ENCODE measurements at places on chromosomes 7 and 10.

DNA sequence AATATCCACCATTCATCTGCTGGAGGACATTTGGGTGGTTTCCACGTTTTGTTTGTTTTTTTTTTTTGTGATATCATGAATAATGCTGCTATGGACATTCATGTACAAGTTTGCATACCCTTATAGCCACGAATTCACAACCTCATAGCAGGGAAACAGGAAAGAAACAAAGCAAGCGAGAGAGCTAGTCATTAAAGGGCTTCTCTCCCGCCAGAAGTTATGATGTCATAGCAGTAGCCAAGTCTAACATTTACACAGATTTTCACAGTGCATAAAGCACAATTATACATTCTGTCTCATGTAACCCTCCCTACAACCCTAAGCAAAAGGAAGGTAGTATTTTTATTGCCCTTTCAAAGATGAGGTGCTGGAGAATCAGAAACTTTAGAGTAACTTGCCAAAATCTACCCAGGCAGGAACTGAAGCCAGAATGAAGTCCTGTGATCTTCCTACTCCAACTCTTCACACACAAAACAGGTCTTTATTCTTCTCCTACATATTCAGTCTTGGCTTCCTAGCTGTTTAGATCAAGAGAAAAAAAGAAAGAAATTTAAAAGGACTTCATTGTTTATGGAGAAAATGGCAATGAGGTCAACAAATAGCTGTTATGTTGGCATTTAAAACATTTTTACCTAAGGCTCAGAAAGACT lies 33.9 kb upstream of the GPAM start:
- no peak for DNase-seq

- no peak for DNase-seq
Measured at GRCh38 chr7:67661-68395, 124.5 kb upstream of the FAM20C start.

- no peak for DNase-seq
Measured at GRCh38 chr10:82529062-82529461, 654.1 kb downstream of the NRG3 start.

DNA sequence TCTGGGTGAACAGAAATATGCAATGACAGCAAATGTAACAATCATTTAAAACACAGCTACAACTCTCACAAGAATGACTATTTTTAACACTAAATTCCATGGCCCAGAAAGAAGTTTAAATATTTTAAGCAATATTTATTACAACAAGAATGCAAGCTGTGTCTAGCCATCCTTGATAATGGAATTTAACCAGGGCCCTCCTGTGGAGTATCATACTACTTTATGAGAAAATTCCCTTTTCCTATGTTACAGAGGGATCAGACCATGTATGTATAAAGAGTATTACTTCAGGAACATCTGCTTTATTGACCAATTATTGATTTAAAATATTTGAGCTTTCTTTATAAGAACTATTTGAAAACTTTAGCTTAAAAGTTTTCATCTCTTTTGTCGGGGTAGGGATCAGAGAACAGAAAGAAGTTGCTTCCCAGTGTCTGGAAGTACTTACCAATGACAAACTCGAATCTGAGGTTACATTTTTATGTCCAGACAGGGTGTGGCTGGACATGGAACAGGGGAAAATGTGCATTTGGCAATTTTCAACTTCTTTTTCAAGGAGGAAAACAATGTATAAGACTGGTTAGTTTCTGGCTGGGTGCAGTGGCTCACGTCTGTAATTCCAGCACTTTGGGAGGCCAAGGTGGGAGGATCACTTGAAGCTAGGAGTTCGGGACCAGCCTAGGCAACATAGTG lies 48.3 kb upstream of the NRBF2 start:
- DNase-seq, result no peak

DNA sequence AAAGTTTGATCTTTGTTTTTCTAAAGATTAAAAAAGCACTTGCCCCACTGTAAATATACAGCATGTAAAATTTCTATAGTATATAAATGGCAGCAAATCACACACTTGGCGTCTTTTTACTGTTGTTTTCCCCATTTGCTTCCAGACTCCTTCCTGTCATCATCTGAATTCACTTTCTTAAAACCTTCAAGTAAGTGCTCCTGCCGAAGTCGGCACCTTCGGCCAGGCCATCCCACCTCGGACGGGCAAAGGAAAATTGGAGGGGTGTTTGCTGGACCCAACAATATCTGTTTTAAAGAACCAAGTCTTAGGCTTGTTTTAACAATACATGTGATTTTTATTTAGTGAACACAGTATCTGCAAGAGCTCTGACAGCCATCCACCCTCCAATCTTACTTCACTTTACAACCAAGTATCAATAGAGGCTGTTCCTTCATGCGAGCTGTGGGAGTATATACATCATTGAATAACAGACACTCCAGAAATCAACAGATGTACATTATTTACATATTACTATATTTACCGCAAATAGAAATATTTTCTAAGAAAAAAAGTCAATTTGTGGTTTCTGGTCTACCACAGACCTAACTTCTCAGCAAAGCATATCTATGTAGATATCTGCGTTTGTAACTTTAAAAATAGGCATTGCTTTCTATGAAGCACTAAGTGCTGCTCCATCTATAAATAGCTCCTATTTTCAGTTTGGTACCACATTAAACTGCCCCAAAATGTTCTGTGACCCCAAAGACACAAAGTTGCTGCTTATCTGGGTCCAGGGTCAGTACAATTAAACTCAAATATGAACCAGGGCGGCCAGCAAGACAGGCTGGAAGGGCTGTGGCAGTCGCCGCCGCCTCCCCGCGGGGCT lies 110.7 kb downstream of the CYTH3 start:
- no peak for DNase-seq

DNA sequence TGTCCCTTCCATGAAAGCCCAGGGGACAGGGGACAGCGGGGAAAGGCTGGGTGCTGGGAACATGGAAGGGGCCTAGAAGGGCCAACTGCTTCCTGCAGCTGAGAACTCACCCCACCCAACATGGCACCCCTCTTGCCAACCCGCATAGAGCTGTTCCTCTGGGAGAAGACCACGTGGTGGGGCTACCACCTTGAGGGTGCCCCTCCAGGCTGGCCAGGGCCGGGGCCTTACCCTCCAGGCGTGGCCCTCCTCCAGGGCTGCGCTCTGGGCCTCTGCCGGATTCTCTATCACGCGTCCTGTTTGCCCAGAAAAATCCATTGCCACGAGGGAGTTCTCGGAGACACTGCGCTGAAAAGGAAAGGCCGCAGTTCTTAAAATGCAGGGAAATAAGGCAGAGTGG lies 39.9 kb upstream of the DDC start:
- no peak for DNase-seq

DNA sequence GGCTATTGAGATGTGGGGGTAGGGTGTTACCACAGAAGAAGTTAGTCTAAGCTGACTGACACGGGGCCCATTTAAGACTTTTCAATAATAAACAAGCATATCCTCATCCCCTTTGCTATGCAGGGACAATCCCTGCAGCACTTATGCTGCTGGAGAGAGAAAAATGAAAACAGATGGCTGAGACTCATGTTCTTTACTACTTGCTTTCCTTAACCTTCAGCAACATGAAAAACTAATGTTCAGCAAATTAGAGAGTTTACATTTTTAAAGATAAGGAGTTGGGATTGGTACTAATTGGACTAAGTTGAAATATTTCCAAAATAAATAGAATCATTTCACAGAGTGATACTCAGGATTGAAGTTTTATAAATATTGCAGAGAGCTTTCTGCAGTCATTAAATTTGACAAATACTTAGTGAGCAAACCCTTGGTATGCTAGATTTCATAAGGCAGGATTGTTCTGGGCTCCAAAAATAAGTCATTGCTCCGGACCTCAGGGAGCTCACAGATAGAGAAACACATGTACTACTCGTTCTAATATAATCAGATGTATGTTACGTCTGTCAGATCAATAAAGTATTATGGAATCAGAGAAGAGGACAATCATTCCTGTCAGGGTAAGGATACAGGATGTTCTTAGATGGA lies 147.1 kb upstream of the LRRN3 start:
- DNase-seq, result no peak

- DNase-seq, result no peak
Measured at GRCh38 chr10:89615112-89615511, 29.9 kb downstream of the PANK1 start.

DNA sequence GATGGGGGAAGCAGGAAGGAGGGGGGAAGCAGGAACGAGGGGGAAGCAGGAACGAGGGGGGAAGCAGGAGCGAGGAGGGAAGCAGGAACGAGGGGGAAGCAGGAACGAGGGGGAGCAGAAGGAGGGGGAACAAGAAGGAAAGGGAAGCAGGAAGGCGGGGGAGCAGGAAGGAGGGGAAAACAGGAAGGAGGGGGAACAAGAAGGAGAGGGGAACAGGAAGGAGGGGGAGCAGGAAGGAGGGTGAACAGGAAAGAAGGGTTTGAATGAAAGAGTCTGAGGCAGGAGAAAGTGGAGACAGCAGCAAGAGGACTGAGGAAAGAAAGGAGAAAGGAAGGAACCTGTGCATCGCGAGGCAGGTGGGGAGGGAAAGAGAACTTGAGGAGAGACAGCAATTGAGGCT lies 256.6 kb downstream of the PTEN start:
- DNase-seq, result no peak

GRCh38 chr10:8981277-8981676 lies 926.8 kb downstream of the GATA3 start:
- DNase-seq, result no peak

DNA sequence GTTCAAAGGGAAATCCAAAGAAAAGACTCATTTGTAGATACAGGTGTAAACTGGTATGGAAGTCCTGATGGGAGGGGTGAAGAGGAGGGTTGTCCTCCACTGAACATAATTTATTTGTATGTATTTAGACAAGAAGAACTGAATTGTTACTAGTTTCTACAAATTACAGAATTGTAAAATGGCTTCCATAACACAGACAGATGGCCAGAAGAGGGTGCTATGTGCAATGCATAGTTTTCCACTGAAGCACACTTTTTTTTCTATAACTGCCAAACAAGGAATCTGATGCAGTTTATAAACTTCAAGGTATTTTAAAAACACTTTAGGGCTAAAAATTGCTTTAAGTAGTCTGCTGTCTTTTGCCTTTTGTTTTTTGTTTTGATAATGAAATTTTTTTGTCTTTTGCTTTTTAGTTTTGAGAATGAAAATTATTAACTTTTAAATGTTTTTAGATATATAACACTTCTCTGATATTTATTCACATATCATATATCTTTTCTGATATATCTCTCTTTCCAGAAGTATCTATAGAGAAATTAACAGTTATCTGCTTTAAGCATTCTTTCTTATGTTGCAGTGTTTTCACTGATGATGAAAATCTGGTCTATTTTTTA lies 58.5 kb downstream of the PHYHIPL start:
- no peak for DNase-seq

- no peak for DNase-seq
Measured at GRCh38 chr7:38222481-38223096, 44.5 kb downstream of the STARD3NL start.

GRCh38 chr10:6231146-6231545 lies 28.4 kb downstream of the PFKFB3 start:
- DNase-seq, result no peak

- no peak for DNase-seq
Measured at GRCh38 chr10:3778692-3779157, 6.3 kb downstream of the KLF6 start.

GRCh38 chr10:1978584-1978983 lies 241.3 kb upstream of the ADARB2 start:
- no peak for DNase-seq

DNA sequence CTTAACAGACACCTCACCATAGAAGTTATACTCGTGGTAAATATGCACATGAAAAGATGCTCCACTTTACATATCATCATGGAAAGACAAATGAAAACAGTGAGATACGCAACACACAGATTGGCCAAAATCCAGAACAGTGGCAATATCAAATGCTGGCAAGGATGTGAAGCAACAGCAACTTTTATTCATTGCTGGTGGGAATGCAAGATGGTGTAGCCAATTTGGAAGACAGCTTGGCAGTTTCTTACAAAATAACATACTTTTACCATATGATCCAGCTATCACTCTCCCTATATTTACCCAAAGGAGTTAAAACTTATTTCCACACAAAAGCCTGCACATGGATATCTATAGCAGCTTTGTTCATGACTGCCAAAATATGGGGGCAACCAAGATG lies 46.4 kb downstream of the SGCE start:
- DNase-seq, result no peak

- no peak for DNase-seq
Measured at GRCh38 chr10:1367938-1368841, 312.0 kb downstream of the WDR37 start.

DNA sequence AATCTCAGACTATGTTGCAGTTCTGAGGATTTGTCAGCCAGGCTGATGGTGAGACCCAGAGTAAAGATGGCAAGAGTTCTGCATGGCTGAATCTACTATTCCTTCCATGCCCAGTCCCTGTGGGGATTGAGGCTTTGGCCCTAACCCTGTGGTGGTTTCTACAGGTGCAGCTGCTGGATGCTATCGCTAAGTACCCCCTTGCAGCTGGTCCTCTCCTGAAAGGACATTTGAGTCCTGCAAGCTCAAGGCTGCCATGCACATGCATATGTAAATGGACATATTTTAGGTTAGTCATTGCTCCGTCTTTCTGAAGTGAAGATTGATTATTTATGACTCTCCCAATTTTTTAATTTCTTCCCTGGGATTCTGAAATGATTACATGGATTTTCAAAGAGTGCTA lies 1122.2 kb upstream of the CELF2 start:
- DNase-seq, result no peak

GRCh38 chr10:77007834-77008233 lies 629.8 kb downstream of the KCNMA1 start:
- DNase-seq, result no peak

GRCh38 chr7:8120390-8121058 lies 141.4 kb downstream of the ICA1 start:
- no peak for DNase-seq

- DNase-seq, result no peak
Measured at GRCh38 chr10:99285881-99286280, 43.3 kb upstream of the CNNM1 start.

DNA sequence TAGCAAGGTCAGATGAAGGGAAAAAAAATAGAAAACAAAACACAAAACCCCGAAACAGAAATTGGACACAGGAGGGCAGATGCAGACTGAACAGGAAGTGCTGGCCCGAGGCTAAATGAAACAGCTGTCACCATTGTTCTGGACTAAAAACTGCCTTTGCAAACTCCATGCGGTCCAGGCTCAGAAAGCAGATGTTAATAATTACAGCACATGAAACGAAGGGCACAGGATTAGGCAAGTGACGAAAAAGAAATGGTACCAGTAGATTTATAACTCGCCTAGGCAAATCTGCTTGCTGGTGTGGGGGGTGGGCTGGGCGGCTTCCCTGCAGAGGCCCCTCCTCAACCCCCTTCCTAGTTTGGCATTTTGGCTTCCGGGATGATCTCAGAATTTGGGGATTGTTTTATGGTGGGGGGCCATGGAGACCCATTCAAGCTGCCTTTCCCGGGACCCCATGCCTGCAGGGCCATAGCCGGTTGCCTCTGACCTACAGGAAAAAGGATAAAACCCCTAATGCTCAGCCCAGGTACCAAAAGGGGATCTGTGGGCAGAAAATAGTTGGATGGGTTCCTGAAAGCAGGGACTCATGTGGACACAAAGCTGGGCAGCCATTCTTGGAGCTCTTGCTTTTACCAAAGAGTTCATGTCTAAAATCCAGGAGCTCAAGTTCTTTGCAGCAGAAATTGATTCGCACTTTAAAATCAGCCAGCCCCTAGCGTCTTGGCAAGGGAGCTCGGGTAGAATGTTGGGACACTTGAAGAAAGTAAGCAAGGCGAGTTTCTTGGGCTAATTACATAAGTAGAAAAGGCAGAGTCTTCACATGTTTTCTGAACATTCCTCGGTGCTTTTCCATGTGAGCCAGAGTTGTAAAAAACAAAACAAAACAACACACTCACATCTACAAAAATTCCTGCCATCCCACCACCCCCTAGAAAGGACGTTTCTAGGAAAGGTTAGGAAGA lies 39.0 kb upstream of the EMX2 start:
- no peak for DNase-seq

GRCh38 chr7:46485481-46486065 lies 564.5 kb upstream of the IGFBP3 start:
- DNase-seq, result no peak

Data from stimulated activated CD4-positive, alpha-beta T cell treated with anti-CD3 and anti-CD28 coated beads, Interleukin-2, amount 100 ng/mL, for 24 hours (primary cell).